ENCODE measurements at places on chromosomes 12 and 14. TPM values are rescaled to one million over a fixed set of nuclear protein-coding genes. Genes with fewer than 3 reads are reported as not detected.
A peak's percentile ranks its signal among the peaks of the same experiment; 100 is the strongest.

GPR162 gene
- total RNA-seq: 0.78 TPM

DNA sequence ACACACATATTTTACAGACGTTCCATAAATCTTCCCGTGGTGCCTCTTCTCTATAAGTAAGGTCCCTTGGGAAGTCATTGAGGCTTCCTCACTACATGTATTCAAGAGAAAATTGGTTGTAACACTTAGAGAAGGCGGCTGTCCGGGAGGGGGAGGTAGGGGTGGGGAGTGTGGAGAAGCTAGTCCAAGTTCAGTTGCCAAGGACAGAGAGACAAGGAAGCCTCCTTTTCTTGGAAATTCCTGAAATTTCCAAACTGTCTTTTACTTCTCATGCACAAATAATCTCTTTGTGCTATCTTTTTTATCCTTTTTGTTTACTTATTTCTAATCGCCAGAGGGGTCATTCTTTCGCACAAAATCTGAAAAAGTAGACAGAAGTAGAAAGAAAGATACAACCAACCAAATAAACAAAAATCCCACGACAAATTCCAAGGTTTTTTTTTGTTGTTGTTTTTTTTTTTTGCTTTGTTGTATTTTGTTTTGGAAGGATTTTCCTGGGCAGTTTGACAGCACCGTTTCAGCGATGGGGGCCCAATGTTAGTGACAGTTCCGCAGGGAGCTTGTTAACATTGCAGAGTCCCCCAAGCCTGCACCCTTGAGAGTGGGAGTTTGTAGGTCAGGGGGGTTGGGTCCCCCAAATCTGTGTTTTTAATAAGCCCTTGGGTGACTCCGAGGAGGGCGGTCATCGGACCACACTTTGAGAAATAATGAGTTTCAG is 45.2 kb downstream of the MAP1LC3B2 start:
- DNase-seq: no peak
- H3K27ac ChIP-seq: no peak overlapping the region
- no peaks in the 10 kb centered on the region for H3K27me3 ChIP-seq
- H3K4me1 ChIP-seq: peaks cover 6% of the 10 kb centered on the region
- no peak overlapping the region for H3K4me3 ChIP-seq

DNA sequence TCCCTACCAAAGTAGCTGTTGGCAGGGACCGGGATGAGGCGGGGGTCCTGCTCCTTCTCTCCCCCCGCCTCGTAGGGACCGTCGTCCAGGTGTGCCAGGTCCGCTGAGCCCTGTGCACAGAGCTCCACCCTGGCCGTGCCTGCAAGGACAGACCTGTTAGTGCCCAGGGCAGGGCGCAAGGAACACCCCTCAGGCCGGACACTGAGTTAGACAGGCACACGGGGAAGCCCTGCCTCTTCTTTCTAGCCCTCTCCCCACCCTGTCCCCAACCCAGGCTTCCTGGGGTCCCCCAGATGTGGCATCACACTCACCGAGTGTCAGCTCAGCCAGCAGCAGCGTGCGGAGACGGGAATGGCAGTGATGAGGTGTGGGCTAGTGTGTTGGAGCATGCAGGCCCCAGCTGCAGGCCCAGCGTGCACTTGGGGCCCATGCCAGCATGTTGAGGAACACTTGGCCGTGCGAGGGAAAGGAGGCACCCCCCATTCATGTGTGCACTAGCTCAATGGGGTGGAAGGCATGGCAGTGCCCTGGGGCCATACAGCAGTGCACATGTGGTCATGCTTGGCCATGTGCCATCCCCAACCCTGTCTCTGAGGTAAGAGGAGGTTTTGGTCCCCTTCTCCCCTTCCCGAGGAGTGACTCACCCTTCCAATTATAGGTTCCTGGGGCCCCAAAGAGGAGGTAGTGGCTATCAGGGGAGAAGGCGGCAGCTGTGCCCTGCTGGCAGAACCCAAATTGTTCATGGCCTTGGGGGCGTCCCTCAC is 7.3 kb downstream of the ITGA7 start:
- H3K4me3 ChIP-seq: no peak overlapping the region
- no peaks in the 10 kb centered on the region for H3K4me1 ChIP-seq
- DNase-seq: no peak

GPD1 gene
- total RNA-seq: 232 TPM

TPH2 gene
- total RNA-seq: not detected

GRCh38 chr14:52835122-52835903 is 43.9 kb upstream of the GNPNAT1 start:
- H3K4me1 ChIP-seq: no peaks in the 10 kb centered on the region
- no peak overlapping the region for H3K27ac ChIP-seq
- DNase-seq: no peak
- no peaks in the 10 kb centered on the region for H3K36me3 ChIP-seq
- no peaks in the 10 kb centered on the region for H3K27me3 ChIP-seq

DNA sequence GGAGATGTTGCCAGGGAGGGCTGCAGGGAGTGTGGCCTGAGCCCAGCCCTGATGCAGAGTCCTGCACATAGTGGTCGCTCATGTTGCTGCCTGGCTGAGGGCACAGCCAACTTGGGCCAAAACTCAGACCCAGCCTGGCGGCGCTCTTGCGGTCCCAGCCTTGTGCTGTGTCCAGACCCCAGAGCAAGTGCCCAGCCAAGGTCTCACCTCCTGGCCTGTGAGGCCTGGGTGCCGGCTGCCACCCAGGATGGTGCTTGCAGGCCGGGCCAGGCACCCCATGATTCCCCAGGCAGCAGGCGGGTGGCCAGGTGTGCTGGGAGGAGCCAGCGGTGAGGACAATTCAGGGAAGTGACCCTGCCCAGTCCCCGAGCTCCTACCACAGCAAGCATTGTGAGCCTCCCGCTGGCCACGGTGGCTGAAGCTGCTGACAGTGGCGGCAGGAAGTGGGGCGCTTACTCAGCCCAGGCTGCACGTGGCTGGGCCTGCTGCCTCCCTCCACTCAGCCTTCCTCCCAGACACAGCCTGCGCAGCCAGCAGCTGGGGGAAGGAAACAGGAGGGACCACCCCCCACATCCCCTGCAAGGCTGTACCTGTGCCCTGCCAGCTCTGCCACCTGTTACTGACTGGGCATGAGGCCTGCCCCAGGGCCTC is 17.7 kb upstream of the PGF start:
- H3K4me3 ChIP-seq: no peak overlapping the region
- no peaks in the 10 kb centered on the region for H3K4me1 ChIP-seq
- H3K27ac ChIP-seq: no peak overlapping the region
- no peaks in the 10 kb centered on the region for H3K36me3 ChIP-seq
- peak; percentile 49 for DNase-seq
- no peaks in the 10 kb centered on the region for H3K27me3 ChIP-seq

- H3K4me3 ChIP-seq: no peak overlapping the region
- no peaks in the 10 kb centered on the region for H3K36me3 ChIP-seq
- peaks cover 5% of the 10 kb centered on the region for H3K4me1 ChIP-seq
- H3K27ac ChIP-seq: no peak overlapping the region
- no peak for DNase-seq
These were observed 94.2 kb upstream of the FGD4 start for GRCh38 chr12:32305163-32305562.

DNA sequence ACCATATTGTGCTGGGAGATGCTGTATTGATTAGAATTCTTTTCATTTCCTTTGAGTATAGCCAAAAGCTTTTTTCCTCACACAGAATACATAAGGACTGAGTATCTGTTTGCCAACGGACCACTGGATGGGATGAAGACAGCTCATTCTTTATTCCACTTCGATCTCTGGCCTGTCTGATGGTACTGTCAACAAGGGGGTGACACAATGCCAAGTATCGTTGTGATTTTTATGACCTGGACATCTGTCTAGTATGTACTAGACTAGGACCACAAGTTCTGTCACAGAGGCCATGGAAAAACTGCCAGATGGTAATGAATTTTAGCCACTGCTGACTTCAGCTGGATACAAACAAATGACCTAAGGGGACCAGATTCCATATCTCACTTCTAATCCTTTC is 502.7 kb downstream of the SOX5 start:
- H3K27ac ChIP-seq: no peak overlapping the region
- no peak for DNase-seq
- H3K27me3 ChIP-seq: no peaks in the 10 kb centered on the region
- no peaks in the 10 kb centered on the region for H3K4me1 ChIP-seq
- H3K36me3 ChIP-seq: no peaks in the 10 kb centered on the region

UNC79 gene
- total RNA-seq: 3.3 TPM

TEX52 gene
- not detected for total RNA-seq

GRCh38 chr12:109757671-109758265 is 44.1 kb downstream of the FAM222A start:
- H3K27ac ChIP-seq: no peak overlapping the region
- DNase-seq: no peak
- peaks cover 27% of the 10 kb centered on the region for H3K4me1 ChIP-seq
- H3K4me3 ChIP-seq: no peak overlapping the region

GRCh38 chr14:33946679-33947476 is 4.0 kb downstream of the EGLN3 start:
- no peaks in the 10 kb centered on the region for H3K36me3 ChIP-seq
- no peaks in the 10 kb centered on the region for H3K27me3 ChIP-seq
- no peak overlapping the region for H3K27ac ChIP-seq
- H3K4me3 ChIP-seq: no peak overlapping the region

CEBPE gene
- total RNA-seq: not detected

GRCh38 chr12:64318605-64319004 is 72.0 kb downstream of the C12orf56 start:
- no peak for DNase-seq
- H3K4me1 ChIP-seq: no peaks in the 10 kb centered on the region
- no peak overlapping the region for H3K27ac ChIP-seq
- H3K36me3 ChIP-seq: no peaks in the 10 kb centered on the region
- no peak overlapping the region for H3K4me3 ChIP-seq
- H3K27me3 ChIP-seq: no peaks in the 10 kb centered on the region

C14orf39 gene
- not detected for total RNA-seq

Measured in body of pancreas (tissue), 4 donors.